ENCODE measurements at places on chromosomes 12 and 14.

DNA sequence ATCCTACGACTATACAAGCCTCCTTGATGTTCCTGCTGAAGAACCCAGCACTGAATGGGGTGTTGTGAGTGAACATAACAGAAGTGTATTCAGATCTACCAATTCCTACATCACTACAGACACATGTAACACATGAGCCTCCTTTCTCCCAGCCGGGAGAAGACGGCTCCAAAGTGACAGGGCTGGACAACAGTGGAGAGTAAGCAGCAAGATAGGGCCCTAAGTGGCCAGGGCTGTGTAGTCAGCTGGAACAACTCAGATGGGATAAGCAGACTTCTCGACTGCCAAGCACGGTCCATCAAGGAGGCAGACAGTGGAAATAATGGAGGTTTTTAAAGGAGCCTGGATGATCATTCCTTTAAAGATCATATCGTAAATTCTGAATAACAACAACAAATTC lies 73.5 kb downstream of the TTC7B start:
- no peak for DNase-seq

DNA sequence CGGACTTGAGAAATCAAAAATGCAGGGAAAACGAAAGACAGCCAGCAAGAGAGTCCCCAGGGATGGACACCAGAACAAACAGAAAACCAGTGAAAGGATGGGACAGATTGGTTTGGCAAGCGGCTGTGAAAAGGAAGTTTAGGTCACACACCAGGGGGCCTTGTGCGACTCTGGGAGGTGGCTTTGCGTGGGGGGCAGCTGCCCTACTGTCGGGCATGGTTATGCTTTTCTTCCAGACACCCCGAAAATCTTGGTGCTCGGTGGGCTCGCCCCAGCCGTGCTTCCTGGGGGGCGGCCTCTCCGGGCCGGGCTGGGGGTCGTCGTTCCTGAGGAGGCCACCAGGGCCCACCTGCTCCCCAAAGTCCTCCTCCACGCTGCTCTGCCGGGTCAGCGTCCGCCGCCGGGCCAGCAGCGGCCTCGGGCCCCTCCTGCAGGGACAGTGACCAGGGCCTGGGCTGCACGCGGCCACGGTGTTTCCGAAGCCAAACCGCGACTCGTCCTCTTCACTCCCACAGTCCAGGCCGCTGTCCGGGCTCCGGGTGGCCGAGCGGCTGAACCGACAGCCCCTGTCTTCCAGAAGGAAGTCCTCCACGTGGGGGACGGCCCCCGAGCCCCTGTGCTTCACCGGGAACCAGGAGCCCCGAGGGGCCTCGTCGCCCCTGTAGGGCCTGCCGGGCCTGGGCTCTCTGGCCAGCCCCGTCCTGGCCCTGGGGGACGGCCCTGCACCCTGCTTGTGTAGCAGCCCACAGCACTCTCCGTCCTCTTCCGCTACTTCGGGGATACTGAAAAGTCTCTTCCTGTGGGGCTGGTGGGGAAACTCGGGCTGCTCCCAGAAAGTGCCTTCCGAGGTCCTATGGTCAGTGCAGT lies 86.5 kb downstream of the PIWIL1 start:
- no peak for DNase-seq

- DNase-seq: no peak
These were observed 43.1 kb downstream of the LIMA1 start for GRCh38 chr12:50240096-50240791.

- DNase-seq: no peak
These were observed 343.4 kb downstream of the ADAMTS20 start for GRCh38 chr12:43208627-43209026.

GRCh38 chr12:67944093-67944492 lies 45.2 kb upstream of the IFNG-AS1 start:
- DNase-seq: no peak

DNA sequence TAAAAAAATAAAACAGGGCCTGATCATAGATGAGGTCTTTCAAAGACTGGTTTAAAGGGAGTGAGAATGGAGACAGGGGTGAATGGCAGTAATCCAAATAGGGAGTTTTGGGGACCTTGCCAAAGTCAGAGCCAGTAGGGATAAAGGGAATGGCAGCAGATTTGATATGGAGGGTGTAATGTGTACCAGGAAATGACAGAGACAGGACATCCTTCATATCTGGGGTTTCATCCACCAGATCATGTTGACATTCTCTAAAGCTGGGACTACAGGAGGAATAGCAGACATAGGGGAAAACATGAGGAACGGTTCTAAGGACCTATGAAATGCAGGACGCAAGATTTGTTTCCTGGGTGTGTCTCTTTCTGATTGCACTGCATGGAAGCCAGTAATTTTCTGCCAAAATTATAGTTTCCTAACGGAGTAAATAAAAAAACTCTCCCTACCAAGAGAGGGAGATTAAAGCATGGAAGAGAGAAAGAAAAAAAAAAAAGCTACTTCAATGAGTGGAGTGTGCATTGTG lies 169.9 kb downstream of the PRKD1 start:
- no peak for DNase-seq

DNA sequence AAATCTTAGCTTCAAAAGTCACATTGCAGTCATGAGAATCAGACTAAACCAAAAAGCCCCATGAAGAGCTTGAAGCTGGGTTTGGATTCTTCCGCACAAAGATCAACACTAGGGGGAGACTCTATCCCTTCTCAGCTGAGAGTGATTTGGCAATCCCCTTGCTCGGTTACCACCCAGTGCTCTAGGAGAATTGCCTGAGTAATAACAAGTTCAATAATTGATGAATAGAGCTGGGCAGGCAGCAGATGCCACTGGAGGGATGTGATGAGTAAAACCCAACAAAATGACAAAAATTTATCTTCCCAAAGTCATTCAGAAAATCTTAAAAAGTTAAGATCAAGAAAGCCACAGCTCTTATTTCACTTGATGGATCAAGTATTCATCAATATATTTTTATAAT lies 185.6 kb upstream of the ARID2 start:
- peak; percentile 49 for DNase-seq

DNA sequence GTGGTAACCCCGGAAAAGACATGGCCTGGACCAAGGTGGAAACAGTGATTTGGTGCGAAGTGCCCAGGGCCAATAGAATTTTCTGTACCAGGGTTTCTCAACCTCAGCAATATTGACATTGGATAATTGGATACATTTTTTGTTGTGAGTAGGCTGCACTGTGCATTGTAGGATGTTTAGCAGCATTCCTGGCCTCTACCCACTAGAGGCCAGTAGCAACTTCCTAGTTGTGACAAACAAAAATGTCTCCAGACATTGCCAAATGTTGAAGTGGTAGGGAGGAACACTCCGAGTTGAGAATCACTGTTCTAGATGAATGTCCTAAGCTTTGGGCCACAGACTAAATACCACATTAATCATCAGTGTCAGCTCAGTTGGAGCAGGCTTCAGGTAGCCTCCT lies 6.2 kb upstream of the CGRRF1 start:
- no peak for DNase-seq

DNA sequence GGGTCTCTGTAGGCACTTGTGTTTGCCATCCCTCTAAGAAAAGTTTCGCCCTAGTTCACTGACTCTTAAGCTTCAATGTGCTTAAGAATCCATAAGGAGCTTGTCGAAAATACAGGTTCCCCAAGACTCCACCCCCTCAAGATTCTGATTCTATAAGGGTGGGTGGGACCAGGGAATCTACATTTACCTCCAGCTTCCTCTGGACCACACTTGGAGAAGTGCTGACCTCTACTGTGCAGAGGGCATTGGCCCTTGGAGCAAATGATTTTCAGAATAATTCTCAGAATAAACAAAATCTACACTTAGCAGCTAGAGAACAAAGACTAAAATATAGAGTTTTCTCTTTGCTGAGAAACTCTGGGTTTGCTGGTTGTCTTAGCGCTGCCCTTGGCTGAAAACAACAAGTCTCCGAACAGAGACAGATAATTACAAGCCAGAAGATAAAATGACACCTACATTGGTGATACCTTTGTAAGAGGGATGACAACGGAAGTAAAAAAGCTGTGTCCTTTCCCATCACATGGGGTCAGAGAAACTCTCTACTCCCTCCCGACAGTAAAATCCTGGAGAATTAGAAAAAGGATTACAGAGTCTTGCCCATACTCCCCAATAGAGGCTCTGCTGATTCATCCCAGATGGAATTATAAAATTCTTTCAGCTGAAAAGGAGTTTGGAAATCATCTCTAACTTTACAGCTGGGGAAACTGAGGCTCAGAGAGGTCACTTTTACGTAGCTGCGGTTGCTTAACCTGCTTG lies 4.8 kb downstream of the TGFB3 start:
- no peak for DNase-seq

GRCh38 chr12:130026608-130027176 lies 122.9 kb upstream of the TMEM132D start:
- peak; percentile 62 for DNase-seq

GRCh38 chr12:57063991-57064685 lies 14.2 kb upstream of the MYO1A start:
- DNase-seq: peak; percentile 59

GRCh38 chr14:60632257-60632656 lies 17.0 kb downstream of the SIX1 start:
- DNase-seq: no peak

DNA sequence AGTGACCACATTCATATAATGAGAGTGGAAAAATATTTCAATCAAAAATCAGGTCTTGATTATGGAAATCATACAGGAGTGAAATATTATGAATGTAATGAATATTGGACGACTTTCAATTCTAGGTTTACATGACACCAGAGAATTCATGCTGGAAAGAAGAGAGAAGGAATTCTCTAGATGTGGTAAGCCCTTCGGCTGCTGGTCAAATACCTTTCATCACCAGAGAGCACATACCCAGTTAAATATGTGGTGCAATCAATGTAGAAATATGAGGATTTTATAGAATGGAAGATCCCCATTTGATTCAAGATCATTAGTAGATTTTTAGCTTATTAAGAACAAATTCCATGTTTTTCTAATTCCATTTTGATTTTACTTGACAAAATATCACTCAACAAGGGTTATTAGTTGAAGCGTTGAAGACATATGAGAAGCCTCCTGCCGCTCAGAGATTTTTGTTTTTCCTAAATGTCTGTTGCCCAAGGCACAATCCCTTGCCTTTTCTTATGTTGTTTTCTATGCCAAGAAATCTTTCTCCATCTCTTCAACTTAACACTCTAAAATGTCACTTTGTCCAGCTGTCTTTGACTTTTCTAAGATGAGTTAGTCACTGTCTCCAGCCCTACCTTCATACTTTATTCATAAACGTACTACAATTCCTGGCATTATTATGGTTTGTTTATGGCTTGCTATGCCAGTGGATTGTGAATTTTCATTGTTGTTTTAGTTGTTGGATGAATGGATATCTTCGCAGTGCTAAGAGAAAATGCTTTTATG lies 72.8 kb upstream of the ZDHHC17 start:
- no peak for DNase-seq

DNA sequence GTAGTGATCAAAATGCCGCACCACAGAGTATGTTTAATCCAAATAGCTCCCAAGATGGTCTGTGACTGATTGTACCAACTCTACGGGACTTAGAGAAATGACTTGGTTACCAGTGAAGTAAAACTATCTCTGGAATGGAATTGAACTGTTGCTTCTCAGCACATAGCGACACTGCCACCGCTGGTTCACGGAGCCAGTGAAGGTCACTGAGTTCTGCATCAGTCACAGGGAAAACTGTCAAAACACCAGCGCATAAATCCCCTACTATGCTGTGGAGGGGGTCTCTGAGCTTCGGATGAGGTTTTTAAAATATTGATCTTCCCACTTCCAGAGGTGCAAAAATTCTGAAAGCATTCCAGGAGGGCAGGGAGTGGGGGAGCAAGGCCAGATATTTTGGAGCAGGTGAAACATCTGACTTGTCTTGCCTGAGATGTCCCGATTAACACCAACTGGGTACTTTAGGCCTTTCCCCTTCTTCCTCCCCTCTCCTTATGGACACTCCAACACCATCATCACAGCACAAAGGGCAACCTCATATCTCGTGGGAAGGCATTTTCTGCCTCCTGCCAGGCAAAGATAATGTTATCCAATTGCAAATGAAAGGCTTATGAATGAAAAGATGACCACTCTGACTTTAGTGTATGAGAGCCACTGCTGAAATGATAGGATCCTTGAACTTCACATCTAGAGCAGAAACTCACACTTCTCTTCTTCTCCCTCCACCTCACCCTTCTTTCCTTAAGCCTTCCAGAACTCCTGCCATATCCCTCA lies 2.0 kb upstream of the PLXNC1 start:
- no peak for DNase-seq

- DNase-seq: no peak
These were observed 188.8 kb downstream of the STXBP6 start for GRCh38 chr14:24861083-24861630.
